ENCODE measurements at places on chromosomes 5 and 9.

DNA sequence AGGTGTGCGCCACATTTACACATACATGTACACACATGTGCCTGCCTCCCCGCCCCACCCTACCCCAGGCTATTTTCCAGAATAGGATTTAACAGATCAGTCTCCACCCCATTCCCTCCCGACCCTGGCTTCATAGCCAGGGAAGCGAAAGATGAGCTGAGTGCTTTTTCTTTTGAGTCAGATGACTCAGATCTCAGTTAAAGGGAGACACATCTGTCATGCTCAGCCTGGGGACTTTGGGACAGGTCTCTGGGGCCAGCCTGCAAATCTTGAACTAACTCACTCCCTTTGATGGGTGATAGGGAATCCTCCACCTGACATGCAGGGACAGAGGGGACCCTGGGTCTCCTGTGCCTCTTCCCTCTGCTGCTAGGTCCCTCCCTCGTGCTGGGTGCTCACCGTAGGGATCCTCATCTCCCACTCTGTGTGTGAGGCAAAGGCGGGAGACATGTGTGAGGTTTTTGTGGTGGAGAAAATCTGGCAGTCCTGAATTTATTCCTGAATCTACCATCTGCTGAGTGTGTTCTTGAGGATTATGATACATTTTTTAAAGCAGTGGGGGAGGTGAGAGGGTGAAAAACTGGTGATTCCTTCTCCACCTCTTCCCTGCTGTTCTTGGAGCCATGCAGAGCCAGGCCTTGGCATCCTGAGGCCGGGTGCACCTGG lies 37.7 kb downstream of the NEUROG1 start:
- no peak overlapping the region for H3K27ac ChIP-seq
- no peaks in the 10 kb centered on the region for H3K36me3 ChIP-seq
- H3K4me1 ChIP-seq: no peaks in the 10 kb centered on the region
- no peaks in the 10 kb centered on the region for H3K27me3 ChIP-seq
- no peak overlapping the region for H3K4me3 ChIP-seq

DNA sequence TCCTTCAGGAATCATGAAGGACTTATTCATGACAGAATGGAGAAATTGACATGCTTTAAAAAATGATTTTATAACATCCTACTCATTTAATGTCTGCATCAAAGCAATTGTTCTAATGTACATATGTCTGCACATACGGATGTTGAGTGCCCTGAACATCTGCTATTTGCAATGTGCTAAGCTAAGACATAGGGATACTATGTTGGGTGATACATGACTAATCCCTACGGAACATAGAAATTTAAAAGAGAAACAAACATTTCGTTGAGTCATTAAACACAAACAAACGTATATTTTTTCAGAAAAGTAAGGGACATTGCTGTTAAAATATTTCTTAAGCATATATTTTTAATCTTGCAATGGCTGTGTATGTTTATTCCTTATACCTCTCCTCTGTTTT lies 686.5 kb upstream of the ADAMTS16 start:
- no peak overlapping the region for H3K4me3 ChIP-seq
- H3K36me3 ChIP-seq: no peaks in the 10 kb centered on the region
- H3K4me1 ChIP-seq: no peaks in the 10 kb centered on the region
- DNase-seq: no peak
- no peaks in the 10 kb centered on the region for H3K27me3 ChIP-seq

DNA sequence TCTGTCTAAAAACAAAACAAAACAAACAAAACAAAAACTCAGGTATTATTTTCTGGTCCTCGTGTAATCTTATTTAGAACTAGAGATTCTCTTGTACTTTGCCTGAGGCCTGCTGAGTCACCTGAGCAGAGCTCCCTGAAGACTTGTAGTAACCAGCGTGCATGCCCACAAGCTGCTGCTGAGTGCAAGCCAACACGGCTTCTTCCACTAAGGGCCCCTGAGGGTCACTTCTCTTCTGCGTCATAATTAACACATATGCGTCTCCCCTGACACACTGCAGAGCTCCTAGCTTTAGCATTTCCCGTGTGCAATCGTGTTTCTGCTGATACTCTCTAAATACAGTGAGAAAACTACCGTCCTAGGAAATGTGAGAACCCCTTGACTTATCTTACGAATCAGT lies 10.9 kb upstream of the NDFIP1 start:
- H3K27me3 ChIP-seq: no peaks in the 10 kb centered on the region
- H3K27ac ChIP-seq: no peak overlapping the region
- no peak for DNase-seq
- no peaks in the 10 kb centered on the region for H3K4me1 ChIP-seq

DNA sequence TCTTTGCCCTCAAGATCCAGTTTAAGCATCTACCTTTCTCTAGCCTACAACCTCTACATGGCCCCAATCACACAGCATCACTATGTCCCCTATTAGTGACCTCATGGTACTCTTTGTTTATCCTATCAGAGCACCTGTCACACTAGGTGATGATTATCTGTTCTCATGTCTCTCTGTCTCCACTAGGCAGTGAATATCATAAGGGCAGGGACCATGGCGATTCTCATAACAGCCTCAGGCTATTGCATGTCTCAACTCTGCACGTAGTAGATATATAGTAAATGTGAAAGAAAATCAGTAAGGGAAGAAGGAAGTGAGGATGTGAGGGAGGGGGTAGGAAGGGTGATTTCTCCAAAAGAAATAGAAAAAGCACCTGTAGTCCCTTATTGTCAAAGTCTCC lies 311.0 kb downstream of the NSG2 start:
- no peak overlapping the region for H3K27ac ChIP-seq
- H3K36me3 ChIP-seq: no peaks in the 10 kb centered on the region
- no peak for DNase-seq
- no peaks in the 10 kb centered on the region for H3K27me3 ChIP-seq
- H3K4me3 ChIP-seq: no peak overlapping the region
- no peaks in the 10 kb centered on the region for H3K4me1 ChIP-seq

- no peaks in the 10 kb centered on the region for H3K36me3 ChIP-seq
- no peaks in the 10 kb centered on the region for H3K4me1 ChIP-seq
- peaks cover 3% of the 10 kb centered on the region for H3K27me3 ChIP-seq
- no peak overlapping the region for H3K27ac ChIP-seq
Measured at GRCh38 chr5:171342362-171343111, 33.5 kb downstream of the TLX3 start.

All from adrenal gland (tissue), 19 donors.